Uterus (tissue), 4 donors: ENCODE measurements at places on chromosomes 7 and 10.
A peak's percentile ranks its signal among the peaks of the same experiment; 100 is the strongest.

DNA sequence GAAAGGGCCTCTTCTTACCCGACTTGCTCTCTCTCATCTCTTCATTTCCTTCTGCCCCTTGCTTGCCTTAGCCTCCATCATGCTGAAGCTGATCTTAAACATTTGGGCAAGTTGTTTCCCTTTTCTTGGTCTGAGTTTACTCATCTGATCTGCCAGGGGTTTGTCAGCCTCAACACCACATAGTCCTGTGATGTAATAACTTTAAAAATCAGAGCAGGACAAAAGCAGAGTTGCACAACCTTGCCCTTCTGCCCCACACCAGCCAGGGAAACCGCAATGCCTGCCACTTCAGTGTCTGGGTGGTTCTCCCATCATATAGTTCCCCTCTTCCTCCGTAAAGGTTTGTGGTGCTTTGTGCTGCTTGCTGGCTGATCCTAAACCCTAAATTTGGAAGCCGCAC is 9.9 kb upstream of the LIPM start:
- no peak for DNase-seq

DNA sequence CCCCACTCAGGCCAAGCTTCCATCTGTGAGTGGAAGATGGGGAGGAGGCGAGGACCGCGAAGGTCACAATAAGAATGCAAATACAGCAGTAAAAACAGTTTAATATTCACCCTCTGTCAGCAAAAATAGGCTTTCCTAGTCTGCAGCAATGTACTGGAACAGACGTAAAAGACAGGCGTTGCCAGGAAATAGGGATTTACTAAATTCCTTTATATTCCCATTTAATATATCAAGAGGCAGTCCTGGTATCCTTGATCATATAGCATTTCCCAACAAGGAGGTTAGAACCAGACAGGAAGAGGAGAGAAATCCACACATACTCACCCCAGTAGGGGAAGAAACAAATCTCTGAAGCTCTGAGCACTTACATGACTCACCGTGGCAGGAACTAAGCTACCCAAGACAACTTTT is 1054.9 kb upstream of the C7orf33 start:
- no peak for DNase-seq

GRCh38 chr10:51694086-51694768 is 5.2 kb downstream of the CSTF2T start:
- no peak for DNase-seq

GRCh38 chr10:49165821-49166483 is 22.2 kb downstream of the TMEM273 start:
- no peak for DNase-seq

- DNase-seq: no peak
These were observed 35.5 kb downstream of the GOT1 start for GRCh38 chr10:99394761-99395386.

DNA sequence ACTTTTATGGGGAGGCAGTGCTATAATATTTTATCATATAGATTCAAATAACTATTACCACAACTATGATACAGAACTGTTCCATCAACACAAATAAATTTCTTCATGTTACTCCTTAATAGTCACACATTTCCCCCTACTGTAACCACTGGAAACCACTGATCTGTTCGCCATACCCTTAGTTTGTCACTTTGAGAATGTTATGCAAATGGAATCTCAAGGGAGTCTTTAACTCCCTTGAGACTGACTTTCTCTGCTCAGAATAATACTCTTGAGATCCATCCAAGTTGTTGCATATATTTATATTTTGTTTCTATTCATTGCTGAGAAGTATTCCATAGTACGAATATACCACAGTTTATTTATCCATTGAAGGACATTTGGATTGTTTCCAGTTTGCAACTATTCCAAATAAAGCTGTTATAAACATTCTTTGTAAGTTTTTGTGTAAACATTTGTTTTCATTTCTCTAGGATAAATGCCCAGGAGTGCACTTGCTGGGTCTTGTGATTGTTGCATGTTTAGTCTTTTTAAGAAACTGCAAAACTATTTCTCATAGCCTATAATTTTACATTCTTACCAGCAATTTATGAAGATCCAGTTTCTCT is 19.7 kb upstream of the PON2 start:
- DNase-seq: no peak

DNA sequence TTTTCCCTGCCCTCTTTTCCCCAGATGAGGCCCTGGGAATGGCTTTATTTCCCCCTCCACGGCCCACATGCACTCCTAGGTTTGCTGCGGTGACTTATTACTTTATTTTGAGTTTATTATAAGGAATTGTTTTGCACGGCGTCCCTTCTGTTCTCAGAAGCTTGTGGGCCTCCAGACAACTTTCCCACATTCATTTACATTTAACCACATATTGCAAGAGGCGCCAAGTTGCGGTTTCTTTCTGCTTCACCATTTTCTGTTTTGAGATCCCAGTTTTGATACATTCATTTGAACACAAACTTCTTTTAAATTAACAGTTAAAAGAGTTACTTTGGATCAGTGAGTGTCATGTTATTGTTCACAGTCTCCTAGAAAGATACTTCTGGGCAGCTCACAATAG is 532.5 kb upstream of the MGMT start:
- no peak for DNase-seq

DNA sequence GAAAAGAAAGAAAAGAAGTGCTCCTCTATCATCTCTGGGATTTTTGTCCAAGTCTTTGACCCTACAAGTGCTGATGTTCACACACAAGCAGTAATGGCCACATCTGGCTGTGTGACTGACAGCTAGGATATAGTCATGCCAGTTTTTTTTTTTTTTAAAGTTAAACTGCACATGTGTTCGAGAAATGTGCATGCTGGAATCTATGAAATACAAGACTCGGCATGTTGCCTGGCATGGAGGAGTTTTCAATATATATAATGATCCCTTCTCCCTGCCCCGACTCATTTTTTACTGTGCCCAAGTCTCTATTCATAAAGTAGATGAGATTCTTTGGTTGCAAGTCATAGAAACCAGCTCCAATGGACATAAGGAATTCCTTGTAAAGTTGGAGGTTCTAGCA is 60.4 kb upstream of the FGFR2 start:
- DNase-seq: no peak

GRCh38 chr7:111011520-111011919 is 79.4 kb upstream of the LRRN3 start:
- DNase-seq: no peak

GRCh38 chr7:31284106-31284505 is 56.4 kb downstream of the NEUROD6 start:
- DNase-seq: no peak

- DNase-seq: no peak
These were observed 724.3 kb downstream of the SUGCT start for GRCh38 chr7:40859076-40859475.

GRCh38 chr7:51973939-51974338 is 657.3 kb upstream of the COBL start:
- no peak for DNase-seq

DNA sequence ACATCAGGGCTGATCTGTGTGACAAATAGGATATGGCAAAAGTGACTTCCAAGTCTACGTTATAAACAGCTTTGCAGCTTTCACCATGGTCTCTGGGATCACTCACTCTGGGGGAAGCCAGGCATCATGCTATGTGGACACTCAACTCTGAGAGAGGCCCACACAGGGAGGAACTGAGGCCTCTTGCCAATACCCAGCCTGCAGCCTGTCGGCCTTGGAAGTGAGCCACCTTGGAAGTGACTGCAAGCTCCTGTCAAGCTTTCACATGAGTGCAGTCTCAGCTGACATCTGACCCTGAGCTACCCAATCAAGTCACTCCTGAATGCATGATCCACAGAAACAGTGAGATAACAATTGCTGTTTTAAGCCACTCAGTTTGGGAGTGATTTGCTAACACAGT is 56.5 kb downstream of the MMRN2 start:
- peak; percentile 35 for DNase-seq

DNA sequence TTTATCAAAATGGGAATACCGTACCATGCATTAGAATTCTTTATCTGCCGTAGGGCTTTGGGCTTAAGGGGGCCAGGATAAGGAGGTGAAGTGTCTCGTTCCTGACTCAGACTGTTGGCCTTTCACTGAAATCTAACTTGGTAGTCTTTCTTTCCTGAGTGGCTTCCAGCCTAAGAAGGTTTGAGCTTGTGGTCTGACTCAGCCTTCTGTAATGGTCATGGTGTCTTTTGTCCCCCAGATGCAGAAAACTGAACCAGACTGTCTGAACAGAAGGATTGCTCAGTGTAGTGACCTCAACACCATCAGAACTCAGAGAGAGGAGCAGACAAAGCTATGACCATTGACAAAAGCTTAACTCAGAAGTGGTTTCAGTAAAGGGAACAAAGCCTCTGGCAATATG is 39.5 kb downstream of the WNT2 start:
- DNase-seq: no peak

GRCh38 chr7:138515001-138515528 is 55.0 kb downstream of the TRIM24 start:
- DNase-seq: no peak

- no peak for DNase-seq
These were observed 20.3 kb upstream of the PAX2 start for GRCh38 chr10:100725071-100725471.

DNA sequence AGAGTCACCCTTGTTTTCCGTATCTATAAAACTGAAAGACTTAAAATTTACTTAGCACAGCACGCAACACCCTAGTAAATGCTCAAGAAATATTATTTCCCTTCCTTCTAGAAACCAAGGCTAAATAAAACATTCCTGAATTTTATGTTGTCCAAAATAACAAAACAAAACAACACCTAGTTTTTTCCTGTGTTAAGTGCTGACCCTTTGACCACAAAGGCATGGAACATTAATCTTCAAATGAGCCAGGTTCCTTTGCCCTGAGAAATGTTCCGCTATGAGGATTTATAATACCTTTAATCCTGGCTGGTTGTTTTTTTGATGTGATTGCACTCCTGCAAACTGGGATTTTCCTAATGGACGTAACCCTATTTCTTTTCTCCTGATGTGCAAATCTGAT is 29.0 kb upstream of the DGKI start:
- no peak for DNase-seq

DNA sequence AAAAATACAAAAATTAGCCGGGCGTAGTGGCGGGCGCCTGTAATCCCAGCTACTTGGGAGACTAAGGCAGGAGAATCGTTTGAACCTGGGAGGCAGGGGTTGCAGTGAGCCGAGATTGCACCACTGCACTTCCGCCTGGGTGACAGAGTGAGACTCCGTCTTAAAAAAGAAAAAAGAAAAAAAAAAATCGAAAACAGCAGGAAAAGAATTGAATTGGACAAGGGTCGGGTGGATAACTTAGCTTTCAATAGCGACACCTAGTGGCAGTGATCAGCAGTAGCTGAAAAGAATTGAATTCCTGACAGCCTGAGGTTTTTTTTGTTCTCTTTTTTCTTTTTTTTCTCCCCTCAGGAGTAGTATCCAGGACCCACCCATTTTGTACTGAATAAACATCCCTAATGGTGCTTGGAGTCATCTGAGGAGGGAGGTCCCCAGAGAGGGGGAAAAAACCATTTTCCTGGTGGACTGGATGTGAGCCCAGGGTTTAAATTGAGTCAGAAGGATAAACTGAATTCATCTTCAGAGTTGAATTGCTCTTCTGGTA is 55.1 kb downstream of the CYCS start:
- peak; percentile 47 for DNase-seq

DNA sequence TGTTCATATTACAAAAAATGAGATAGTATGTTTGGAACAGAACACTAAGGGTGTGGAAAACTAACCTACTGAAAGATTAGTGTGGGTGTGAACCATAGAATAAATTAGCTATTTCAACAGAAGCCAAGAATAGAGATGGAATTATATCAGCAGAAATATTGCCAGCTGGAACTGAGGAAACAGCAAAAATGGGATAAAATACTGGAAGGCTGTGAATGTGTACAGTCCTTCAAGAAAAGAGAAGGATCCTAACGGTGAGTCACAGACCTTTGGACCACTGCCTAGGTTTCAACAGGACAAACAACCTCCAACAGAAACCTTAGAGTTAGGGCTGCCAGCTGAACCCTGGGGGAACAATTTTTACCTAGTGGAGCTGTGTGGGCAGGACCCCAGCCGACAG is 395.0 kb downstream of the ZWINT start:
- no peak for DNase-seq

- DNase-seq: no peak
These were observed 77.5 kb upstream of the CXCL12 start for GRCh38 chr10:44462338-44462914.

- no peak for DNase-seq
These were observed 72.8 kb downstream of the CTTNBP2 start for GRCh38 chr7:117800406-117800805.

- DNase-seq: no peak
These were observed 16.4 kb downstream of the OGDHL start for GRCh38 chr10:49745756-49746155.

DNA sequence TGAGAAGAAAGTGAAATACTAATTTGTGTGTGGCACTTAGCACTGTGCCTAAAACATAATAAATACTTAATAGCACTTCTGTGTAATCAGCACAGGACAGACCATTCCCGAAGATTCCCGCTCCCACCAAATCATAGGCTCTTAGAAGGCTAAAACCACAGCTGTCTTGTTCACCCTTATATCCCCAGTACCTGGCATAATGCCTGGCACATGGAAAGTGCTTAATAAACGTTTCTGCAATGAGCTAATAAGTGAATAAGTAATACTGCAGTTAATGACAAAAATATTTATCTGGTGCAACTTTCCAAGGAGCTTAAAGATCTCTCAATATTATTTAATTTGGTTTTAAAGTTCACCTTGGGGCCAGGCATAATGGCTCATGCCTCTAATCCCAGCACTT is 43.2 kb downstream of the MTURN start:
- no peak for DNase-seq

DNA sequence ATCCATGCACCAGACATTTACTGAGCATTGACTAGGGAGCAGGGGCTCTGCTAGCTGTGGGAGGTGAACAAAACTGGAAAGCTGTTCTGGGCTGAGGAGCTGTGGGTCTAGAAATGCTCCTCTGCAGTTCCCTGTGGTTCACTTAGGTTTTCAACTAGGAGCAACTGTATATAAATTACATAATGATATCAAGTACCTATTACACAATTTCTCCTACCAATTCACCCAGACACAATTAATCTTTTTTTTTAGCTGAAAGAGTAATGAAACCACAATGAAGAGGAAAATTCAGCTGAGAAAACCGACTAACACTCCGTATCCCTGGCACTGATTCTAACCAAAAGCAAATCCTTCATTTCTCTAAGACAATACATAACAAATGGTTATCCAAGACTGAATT is 39.4 kb downstream of the COL28A1 start:
- no peak for DNase-seq

DNA sequence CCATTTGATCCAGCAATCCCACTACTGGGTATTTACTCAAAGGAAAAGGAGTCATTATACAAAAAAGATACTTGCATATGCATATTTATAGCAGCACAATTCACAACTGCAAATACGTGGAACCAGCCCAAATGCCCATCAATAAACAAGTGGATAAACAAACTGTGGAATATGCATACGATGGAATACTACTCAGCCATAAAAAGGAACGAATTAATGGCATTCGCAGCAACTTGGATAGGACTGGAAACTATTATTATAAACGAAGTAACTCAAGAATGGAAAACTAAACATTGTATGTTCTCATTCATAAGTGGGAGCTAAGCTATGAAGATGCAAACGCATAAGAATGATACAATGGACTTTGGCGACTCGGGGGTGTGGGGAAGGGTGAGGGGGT is 108.6 kb downstream of the MICU1 start:
- DNase-seq: no peak
